CD4-positive, alpha-beta T cell treated with Interferon gamma for 1 hour (primary cell): ENCODE measurements at places on chromosomes 5 and 9.
A peak's percentile ranks its signal among the peaks of the same experiment; 100 is the strongest.

- no peak for DNase-seq
These were observed 153.6 kb downstream of the MSX2 start for GRCh38 chr5:174877987-174878386.

- no peak for DNase-seq
These were observed 266.4 kb upstream of the IRX4 start for GRCh38 chr5:2149195-2149539.

- no peak for DNase-seq
These were observed 76.0 kb downstream of the FCHO2 start for GRCh38 chr5:73031839-73032238.

- no peak for DNase-seq
These were observed 24.4 kb upstream of the TDRD7 start for GRCh38 chr9:97387504-97387886.

- no peak for DNase-seq
These were observed 68.3 kb downstream of the SERINC5 start for GRCh38 chr5:80187421-80188090.

- DNase-seq, result no peak
These were observed 43.7 kb upstream of the F2R start for GRCh38 chr5:76672242-76672641.

GRCh38 chr5:132498152-132498551, 7.6 kb upstream of the IRF1 start:
- peak; percentile 65 for DNase-seq

DNA sequence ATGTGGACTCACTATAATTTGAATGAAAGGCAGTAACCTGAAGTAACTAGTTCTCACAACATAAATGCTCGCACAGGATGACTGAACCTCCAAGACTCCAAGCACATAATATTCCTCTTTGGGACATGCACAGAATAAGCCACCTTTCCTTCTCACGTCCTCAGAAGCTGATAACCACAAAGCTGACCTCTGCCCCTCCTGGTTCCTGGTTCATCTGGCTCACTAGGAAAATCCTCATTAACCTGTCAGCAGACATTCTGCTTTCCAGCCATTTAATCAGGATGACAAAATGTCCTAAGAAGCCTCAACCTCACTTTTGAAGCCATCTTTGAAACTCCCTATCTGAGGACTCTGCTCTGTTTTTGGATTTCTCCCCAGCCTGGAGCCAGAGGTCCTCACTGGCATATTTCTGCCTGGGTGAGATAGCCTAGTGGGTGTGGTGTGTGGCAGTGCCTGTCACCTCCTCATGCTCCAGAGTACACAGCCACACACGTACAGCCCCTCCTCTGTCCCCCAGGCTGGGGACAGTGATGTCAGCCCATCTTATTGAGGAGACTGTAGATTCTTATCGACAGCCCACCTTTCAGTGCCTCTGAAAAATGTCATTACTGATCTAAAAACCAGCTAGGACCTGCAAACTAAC, 10.3 kb downstream of the ANKH start:
- DNase-seq, result no peak

GRCh38 chr5:135438636-135439221, 8.4 kb downstream of the DCANP1 start:
- DNase-seq, result no peak

- no peak for DNase-seq
These were observed 203.6 kb downstream of the EDIL3 start for GRCh38 chr5:84181093-84181492.

- no peak for DNase-seq
These were observed 13.5 kb downstream of the CCNI2 start for GRCh38 chr5:132760601-132761317.

GRCh38 chr5:171484460-171484899, 65.0 kb downstream of the FGF18 start:
- DNase-seq, result no peak

DNA sequence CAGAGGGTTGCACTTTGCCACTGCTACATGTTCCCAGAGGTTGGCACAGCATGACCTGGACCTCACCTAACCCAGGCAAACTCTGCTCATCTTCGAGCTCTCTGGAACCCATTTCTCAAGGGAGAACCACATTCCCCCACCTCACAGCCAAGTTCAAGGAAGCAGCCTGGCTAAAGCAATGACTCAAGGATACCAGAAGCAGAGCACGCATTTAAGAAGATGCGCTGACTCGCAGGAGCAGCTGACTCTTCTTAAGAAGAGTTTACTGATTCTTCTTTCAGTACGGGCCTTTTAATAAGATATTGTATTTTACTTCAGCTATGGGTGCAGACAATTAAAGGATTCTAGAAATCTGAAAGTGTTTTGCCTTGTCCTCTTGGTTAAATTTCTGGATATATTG, 4.1 kb upstream of the SEMA5A start:
- no peak for DNase-seq

GRCh38 chr9:134192311-134192950, 28.1 kb upstream of the RNU6ATAC start:
- no peak for DNase-seq

GRCh38 chr9:38713426-38713825, 6.5 kb downstream of the FAM240B start:
- no peak for DNase-seq

GRCh38 chr5:90020575-90021538, 388.7 kb downstream of the CETN3 start:
- DNase-seq, result no peak

GRCh38 chr9:135988493-135988892, 27.3 kb upstream of the UBAC1 start:
- DNase-seq, result no peak

GRCh38 chr9:112020680-112021596, 124.3 kb downstream of the UGCG start:
- no peak for DNase-seq

GRCh38 chr5:17333755-17334154, 116.3 kb downstream of the BASP1 start:
- DNase-seq, result no peak

- peak; percentile 56 for DNase-seq
These were observed 21.1 kb downstream of the FAM219A start for GRCh38 chr9:34437006-34437925.

DNA sequence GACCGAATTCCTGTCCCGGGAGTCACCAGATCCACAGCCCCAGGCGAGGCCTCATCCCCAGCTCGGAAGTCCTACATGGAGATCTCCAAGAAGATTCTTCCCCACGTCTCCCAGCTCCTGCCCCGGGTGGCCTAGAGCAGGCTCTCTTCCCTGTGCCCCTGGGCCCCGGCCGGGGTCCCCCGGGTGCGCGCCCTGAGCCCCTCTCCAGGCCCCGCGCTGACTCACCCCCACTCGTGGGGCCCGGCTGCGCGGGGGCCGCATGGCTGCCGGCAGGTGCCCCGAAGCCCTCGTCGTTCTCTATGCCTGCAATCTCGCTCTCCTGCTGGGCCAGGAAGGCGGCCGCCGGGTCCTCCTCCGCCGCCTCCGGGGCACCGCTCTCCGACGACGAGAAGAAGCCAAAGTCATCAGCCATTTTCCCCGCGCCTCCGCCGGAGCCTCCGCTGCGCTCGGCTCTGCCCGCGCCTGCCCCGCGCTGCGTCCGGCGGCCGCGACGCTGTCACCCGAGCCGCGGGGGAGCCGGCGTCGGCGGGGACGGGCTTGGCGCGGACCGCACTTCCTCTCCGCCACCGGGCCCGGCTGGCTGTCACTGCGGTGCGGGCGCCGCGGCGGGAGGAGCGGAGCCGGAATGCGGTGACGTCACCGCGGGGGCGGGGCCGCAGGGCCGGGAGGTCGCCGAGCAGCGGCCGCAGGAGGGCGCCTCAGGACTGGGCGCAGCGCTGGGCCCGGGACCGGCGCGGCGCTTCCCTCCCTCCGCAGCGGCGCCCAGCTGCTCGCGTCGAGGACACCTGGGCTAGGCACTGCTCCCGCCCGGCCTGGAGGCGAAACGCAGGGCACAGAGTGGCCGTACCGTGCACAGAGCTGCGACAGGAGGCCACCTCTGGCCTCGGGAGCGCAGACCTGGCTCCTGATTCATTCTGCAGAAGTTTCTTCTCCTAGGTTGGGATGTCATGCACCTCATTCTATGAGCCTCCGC, at the start of gene CLTB:
Gene CLTB (minus strand): TSS at position 588 of the 973 bp plus-strand sequence. CDS start 176 bp downstream, at position 412.
- peak; percentile 90 for DNase-seq

GRCh38 chr9:108663422-108663821, 192.4 kb downstream of the ACTL7B start:
- DNase-seq, result no peak

DNA sequence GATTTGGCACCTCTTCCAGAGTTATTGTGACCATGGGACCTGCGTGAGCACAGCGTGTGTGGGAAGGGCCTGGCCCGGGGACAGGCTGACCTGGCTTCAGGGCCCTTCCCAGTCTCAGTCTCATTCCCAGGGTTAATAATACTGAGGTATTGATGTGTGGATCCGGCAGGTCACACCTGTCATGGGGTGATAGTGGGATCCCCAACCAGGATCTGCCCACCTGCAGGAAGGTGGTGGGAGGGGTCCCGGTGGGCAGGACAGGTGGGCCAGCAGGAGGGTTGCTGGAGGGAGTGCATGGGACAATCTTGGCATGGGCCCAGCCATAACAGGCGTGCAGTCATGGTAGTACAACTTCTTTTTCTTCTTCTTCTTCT, 55.4 kb downstream of the COL15A1 start:
- DNase-seq, result no peak

GRCh38 chr5:133782736-133783135, 170.4 kb upstream of the FSTL4 start:
- DNase-seq, result no peak
